ENCODE measurements at places on chromosomes 7 and 10.

- peak; percentile 78 for DNase-seq
Observed at GRCh38 chr7:73717991-73718405, 1.5 kb downstream of the STX1A start.

DNA sequence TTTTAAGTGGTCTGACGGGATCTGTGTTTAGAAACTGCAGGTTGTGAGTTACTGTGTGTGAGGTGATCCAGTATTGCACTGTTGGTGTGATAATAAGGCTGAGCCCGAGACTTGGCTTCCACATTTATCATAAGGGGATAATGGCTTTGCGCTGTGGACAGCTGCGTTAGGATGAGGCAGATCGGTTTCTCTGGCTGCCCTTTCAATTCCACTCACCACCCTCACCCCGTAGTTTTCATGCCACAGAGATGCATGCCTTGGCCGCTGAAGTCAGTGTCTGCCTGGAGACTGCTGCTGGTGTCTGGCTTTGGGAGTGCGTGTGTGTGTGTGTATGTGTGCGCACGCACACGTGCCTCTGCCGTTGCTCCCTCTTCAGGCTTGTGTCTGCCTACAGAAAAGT, 273.0 kb downstream of the CCDC3 start:
- no peak for DNase-seq

DNA sequence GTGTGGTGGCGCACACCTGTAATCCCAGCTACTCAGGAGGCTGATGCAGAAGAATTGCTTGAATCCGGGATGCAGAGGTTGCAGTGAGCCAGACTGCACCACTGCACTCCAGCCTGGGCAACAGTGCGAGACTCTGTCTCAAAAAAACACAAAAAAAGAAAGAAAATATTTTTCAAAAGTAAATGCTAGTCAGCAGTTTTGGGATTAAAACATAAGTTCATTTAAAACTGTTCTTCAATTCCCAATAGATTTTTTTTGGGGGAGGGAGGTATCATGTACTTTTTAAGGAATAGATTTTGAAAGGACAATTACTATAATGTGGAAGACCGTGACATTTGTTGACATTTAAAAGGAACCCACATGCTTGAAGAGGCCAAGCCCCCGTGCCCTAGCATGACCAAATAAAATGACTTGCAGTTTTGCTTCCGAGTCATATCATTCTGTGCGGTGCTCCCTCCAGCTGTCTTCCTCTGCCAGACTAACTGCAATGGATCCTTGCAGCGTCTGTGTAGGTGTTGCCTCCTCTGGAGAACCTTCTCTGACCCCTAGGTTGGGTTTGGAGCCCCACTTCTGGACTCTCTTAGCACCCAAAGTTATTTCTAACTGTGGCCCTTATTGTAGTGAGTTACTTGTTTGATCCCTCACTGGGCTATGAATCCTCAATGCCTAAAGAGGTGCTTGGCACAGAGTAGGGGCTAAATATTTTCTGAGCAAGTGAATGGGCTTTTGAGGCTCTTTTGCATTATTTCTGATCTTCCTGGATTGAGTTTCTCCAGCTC, 17.4 kb upstream of the HPS1 start:
- no peak for DNase-seq

DNA sequence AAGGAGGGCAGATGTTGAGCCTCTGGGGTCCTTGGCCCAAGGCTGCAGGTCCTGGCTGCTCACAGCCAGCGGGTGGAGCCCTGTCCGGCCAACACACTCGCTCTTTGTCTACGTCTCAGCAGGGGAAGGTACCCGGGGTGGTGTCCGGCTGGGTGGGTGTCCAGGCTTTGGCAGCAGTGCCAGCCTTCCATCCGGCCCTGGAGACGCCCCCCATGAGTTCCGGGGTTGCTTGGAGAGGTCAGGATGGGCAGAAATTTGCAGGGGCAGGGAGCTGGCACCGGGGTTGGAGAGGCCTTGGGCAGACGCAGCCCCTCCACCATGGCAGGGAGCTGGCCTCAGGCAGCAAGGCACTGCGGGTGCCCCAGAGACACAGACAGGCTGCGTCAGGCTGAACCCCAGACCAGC, 42.2 kb upstream of the ELN start:
- no peak for DNase-seq

Measured in non-pigmented ciliary epithelial cell (primary cell).